ENCODE measurements at places on chromosomes 11 and 22.

DNA sequence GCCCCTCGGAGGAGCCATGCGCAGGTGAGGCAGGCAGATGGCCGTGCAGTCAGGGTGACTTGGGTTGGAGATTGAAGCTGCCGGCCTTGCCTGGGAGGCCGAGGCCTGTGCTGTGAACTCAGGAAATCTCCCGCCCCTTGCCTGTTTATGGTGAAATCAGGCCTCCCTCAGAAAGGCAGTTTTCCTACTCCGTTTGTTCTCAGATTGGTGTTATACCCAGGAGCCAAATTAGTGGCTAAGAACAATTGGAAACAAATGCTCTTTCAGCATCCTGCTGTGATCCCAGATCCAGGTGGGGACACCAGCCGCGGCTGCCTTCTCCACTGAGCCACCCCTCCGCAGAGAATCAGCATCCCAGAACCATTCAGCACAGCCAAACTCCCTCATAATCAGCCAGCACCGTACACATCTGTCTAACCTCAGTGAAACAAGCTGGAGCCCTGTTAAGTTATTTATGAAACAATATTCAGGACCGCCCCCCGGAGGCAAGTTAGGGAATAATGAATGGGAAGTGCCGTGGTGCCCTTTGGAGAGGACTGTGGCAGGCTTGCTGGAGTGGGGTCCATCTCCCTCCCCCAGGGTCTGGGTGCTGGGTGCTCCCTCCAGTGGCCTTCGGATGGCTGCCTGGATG is 60.0 kb downstream of the PKNOX2 start:
- DNase-seq: no peak

DNA sequence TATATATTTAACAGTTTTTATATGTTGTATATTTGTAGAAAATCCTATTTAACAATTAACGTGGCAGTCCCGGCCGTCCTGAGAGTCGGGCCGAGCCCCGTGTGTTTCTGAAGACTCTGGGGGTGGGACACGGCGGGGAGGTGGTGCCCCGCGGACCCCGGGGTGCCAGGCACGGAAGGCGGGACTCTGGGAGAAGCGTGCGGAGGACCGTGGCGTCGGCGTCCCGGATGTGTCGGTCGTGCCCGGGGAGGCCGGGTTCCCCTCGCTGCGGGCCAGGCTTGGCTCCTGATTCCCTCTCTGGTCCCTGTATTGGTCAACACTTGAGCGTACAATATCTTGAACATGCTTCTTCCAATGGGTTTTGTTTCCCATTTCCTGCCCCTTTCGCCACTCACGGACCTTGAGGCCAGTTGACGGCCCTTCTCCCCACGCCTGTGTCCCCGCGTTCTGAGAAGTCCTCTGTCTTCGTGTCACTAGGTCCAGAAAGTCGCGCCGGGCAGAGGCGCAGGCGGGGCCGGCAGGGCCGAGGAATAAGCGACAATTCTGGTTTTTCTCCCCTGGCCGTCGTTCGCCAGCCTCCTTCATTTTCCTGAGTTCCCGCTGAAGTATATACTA is 1076.7 kb downstream of the BRD1 start:
- no peak for DNase-seq

DNA sequence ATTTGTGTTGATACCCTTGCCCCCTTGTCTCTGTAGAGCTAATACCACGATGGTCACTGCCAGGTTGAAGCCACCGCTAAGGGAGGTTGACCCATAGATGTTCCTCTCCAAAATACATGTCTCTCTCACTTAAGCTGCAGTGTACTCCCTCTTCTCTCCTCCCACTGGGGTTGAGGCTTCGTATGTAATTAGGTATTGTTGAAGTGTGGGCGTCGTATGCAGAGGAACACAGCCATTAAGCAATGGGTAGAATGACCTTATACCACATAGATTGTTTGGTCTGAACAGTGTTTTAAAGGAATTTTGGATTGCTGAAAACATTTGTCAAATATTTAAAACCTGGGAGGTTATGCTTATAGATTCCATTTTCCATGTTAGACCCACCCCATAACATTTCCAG is 71.9 kb downstream of the TRAF6 start:
- no peak for DNase-seq

- no peak for DNase-seq
Observed at GRCh38 chr22:29331213-29331612, 15.7 kb upstream of the RASL10A start.

GRCh38 chr22:36409056-36409455 is 21.3 kb upstream of the MYH9 start:
- no peak for DNase-seq

- no peak for DNase-seq
Observed at GRCh38 chr11:21109341-21109740, 440.0 kb downstream of the NELL1 start.

GRCh38 chr11:65538232-65538914 is 13.5 kb downstream of the SCYL1 start:
- no peak for DNase-seq

DNA sequence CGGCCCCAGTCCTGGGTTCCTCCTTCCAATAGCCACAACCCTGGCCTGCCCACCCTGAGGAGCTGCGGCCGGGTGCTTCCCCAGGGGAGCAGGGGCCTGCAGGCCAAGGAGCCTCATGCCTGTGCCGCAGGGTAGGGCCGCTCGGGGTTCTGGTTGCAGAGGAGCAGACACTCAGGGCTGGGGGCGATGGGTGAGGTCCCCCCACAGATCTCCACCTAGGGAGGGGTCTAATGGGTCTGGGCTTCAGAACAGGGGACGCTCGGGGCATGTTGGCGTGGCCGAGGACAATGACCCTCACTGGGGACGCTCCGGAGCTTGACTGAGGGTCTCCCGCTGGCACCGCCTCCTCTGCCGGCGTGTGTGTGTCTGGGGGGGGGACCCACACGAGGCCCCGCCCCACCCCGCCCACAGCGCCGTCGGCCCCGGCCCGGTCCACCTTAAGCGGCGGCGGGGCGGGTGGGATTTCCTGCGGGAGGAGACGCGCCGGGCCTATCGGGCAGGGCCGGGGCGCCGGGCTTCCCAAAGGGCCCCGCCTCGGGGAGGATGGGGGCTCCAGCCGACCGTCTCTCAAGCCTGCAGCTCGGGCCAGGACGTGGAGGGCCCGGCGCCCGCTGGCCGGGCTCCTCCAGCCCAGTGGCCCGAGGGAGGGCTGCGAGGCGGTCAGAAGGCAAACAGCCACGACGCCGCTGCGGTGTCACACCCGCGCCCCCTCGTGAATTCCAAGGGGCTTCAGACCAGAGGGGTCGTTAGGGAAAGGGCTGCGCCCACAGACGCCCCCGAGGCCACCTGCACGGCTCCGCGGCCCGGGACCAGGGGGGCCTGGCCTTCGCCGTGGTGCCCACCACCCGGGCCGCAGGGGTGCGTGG is 640 bp upstream of the ZDHHC8 start:
- DNase-seq: no peak

- peak; percentile 36 for DNase-seq
Observed at GRCh38 chr22:48577014-48577690, 1250.5 kb downstream of the BRD1 start.

DNA sequence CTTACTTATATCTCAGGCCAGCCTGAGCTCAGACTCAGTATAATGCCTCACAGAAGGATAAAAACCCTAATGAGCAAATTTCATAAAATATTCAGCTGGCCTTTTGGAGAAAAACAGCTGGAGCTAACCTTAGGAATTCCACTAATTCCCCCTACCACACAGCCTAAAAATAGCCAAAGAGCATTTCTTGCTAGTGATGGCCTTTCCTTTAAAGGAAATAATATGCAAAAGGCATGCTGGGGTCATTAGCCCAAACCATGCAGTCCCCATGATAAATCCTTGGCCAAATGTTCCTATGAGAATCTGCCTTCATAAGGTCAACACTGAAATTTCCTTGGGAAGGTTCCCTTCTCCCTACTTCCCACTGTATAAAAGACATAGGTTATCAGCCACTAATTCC is 38.2 kb downstream of the SYTL2 start:
- no peak for DNase-seq

GRCh38 chr11:108875134-108875533 is 210.3 kb downstream of the DDX10 start:
- no peak for DNase-seq

DNA sequence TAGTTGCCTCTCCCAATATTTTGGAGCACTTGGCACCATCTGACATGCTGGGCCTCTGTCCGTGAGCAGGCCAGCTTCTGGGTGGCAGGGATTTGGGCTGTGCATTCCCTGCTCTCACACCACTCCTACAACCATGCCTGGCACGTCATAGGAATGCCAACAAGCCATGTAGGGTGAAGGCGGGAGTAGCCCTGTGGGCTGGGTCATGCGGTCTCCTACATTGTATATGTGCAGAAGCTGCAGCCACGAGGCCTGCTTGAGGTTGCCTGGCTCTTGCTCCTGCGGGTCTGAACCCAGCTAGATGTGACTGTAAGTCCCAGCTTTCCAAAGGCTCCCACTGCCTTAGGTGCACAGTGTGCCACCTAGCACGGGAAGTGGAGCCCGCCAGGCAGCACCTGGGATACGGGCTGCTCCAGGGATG is 14.5 kb downstream of the MYEOV start:
- no peak for DNase-seq

DNA sequence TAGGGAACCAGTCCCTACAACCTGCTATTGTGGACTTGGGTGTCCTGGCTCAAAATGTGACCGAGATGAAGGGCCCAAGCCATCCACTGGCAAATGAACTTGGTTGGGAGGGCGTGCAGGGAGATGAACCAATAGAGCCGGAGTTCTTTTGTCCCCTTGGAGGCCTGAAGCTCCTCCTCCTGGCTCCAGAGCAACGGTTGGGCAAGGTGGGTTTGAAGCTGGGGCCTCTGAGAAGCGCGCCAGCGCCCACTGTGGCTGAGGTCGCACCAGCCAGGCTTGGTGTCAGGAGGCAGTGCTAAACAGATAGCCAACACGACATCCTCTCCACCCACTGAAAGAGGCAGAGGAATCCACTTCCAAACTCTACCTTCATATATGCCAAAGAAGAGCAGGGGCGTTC is 36.0 kb upstream of the PACSIN2 start:
- DNase-seq: no peak

GRCh38 chr11:45097721-45098493 is 48.5 kb upstream of the PRDM11 start:
- no peak for DNase-seq

GRCh38 chr22:29469755-29470154 is 10.3 kb upstream of the NEFH start:
- no peak for DNase-seq

GRCh38 chr11:2576549-2576948 is 123.2 kb downstream of the KCNQ1OT1 start:
- no peak for DNase-seq

DNA sequence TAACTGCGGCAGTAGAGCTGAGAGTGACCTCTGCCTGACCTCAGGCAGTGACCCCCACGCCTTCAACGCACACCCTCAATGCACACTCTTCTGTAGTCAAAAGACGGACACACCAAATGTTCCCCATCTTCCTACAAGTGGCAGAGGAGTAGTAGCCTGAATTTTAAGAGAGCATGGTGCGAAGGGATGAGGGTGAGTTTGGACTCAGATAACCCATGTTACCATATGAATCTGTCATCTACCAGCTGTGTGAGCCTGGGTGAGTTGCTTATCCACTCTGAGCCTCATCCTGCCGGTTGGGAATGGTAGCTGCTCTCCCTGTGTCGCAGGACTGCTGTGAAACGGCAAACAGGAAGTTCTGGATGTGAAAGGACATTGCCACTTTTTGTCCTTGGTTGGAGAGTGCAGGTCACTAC is 20.6 kb upstream of the ROBO3 start:
- DNase-seq: no peak

DNA sequence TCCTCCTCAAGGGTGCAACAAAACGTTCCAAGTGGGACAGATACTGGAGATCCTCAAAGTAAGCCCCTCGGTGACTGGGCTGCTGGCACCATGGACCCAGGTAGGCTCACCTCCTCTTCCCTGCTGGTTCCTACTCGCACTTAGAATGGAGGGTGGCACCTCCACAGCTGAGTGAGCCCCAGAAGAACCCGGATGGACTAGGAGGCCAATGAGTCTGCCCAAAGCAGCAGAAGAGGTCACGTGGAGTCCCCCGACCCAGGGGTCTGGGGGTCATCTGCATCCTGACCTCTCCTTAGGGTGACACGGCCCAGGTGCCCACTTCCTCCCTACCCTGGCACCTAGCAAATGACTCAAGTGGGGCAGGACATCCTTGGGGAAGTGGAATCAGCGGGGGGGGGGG is 4.4 kb downstream of the APOL1 start:
- DNase-seq: no peak

- no peak for DNase-seq
Observed at GRCh38 chr22:39433476-39434242, 23.2 kb upstream of the MGAT3 start.

DNA sequence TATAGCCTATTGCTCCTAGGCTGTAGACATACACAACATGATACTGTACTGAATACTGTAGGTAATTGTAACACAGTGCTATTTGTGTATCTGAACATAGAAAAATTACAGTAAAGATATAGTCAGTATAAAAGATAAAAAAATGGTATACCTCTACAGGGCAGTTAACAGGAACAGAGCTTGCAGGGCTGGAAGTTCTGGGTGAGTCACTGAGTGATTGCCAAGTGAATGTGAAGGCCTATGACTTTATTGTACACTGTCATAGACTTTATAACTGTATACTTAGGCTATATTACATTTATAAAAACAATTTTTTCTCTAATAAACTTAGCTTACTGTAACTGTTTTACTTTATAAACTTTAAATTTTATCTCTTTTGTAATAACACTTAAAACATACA is 332.4 kb upstream of the ARHGAP42 start:
- no peak for DNase-seq

GRCh38 chr11:39363571-39363970 is 2095.9 kb downstream of the LRRC4C start:
- DNase-seq: no peak

GRCh38 chr11:7418906-7419305 is 66.4 kb upstream of the OLFML1 start:
- no peak for DNase-seq

DNA sequence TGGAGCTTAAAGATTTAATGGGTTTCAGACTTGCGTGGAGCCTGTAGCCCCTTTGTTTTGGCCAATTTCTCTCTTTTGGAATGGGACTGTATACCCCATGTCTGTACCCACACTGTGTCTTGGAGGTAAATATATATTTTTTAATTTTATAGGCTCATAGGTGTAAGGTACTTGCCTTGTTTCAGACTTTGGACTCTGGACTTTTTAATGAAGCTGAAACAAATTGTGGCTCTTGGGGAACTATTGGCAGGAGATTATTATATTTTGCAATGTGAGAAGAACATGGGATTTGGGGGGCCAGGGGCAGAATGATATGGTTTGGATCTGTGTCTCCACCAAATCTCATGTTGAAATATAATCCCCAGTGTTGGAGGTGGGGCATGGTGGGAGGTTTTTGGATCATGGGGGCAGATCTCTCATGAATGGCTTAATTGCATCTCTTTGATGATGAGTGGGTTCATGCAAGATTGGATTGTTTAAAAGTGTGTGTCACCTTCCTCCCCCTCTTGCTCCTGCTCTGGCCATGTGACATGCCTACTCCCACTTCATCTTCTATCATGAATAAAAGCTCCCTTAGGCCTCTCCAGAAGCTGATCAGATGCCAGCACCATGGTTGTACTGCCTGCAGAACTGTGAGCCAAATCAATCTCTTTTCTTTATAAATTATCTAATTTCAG is 74.1 kb upstream of the ARHGAP20 start:
- no peak for DNase-seq

All from NCI-H1694 treated with DMSO at 0.1 percent for 48 hours (cell line).